ENCODE measurements at places on chromosomes 6 and 20.

DNA sequence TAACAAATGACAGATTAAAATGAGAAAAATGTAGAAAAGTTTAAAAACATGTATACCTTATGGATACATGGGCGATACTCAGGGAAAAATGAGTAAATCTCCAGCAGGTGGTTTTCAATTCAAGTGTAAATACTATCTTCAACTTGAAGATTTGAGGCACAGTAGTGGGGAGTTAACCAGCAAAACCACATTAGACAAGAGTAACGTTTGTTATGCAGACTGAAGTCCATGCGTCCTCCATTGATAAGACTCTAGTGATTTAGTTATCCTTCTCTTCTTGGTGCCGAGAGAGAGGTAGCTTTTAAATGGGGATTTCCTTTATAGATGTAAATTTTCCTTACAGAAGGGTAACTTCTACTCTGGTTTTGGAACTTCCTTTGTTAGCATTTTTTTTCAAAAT, 28.1 kb downstream of the PCMTD2 start:
- no peak for DNase-seq

DNA sequence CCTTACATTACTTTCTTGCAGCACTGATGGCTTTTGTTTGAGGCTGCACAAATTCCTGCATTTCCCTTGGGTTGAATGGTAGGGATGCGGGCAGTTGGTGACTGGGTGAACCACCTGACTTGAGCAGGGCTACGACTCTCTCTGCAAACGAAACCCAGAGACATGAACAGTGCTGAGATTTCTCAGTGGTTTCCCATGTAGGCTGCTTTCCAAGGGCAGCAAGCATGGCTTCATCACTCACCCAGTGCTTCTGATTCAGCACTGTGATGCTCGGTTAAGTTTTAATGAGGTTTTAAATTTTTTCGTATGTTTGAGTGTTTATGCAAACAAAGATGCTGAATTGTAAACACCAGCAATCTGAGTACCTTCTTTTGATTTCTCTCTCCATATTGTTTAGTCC, 127.2 kb downstream of the MTHFD1L start:
- no peak for DNase-seq

DNA sequence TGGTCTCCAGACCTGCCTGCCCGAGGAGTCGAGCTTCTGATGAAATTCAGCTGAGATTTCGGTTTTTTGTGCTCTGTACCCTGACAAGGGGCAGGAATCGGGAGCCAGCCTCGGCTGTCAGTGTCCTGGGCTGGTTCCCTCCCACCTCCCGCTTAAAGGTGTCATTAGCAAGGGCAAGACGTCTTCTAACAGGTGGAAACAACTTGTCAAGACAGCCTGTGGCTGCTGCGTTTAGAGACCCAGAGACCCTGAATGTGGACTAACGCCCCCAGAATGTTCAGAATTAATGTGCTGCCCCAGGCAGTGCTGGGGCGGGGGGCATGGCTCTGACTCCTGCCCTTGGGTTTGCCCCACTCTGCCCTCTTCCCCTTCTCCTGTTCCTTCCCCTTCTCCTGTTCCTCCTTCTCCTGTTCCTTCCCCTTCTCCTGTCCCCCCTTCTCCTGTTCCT, 69.7 kb downstream of the PHACTR3 start:
- no peak for DNase-seq

DNA sequence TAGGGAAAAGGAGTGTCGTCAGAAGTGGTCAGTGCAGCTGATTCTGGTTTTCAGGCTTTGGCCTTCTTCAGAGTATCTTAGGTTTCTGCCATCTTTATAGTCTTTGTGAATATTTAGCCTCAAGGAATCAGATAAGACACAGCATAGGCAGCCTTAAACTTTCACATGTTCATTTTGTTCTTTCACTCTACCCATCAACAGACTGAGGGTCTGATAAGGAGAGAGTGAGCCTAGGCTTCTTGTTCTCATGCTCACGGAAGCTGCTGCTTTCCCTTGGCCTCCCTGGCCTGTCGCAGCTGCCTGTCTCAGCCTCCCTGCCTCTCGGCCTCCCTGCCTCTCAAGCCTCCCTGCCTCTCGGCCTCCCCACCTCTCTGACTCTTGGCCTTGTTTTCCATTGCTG, 20.1 kb downstream of the RTF2 start:
- DNase-seq = no peak

DNA sequence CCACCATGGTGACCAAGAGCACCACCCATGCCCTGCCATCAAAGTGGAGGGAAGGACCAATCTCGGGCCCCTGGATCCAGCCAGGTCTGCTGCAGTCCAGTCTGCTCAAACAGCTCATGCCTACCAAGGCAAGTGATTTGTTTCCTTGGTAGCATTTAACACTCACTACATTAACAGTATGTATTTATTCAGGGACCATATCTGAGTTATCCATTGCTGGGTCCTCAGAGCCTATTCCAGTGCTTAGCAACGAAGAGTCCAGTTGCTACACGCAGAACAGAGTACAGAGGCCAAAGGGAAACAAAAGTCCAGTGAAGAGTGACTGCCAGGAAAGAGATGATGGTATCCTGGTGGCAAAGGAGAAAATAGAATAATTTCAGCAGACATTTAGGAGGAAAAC, 352.2 kb downstream of the PTPRT start:
- no peak for DNase-seq

DNA sequence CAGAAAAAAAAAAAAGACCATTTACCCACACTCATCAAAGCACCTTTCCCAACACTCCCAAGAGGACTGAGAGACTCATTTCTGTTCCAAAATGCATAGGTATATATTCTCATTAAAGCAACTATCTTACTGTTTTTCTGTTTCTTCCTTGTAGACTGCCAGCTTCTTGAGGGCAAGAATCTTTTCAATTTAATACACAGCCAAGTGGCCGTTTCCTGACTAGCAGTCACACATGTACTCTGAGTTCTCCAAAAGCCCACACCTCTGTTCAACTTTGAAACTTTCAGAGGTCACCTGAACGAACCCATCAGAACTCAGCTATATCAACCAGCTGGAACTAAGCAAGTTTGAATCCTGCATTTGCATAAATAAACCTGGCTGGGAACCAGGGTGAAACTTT, 92.7 kb downstream of the DTNBP1 start:
- DNase-seq = no peak
